ENCODE measurements at places on chromosomes 3 and 15. TPM values are rescaled to one million over a fixed set of nuclear protein-coding genes. Genes with fewer than 3 reads are reported as not detected.
A peak's percentile ranks its signal among the peaks of the same experiment; 100 is the strongest.

Gene CLDN18
- total RNA-seq, result not detected

GRCh38 chr15:85691350-85692240, 103.1 kb downstream of the KLHL25 start:
- H3K4me1 ChIP-seq, result peaks cover 30% of the 10 kb centered on the region
- no peak overlapping the region for H3K27ac ChIP-seq
- no peaks in the 10 kb centered on the region for H3K27me3 ChIP-seq
- H3K36me3 ChIP-seq, result peaks cover 18% of the 10 kb centered on the region
- DNase-seq, result no peak
- H3K4me3 ChIP-seq, result no peak overlapping the region

- peaks cover 7% of the 10 kb centered on the region for H3K36me3 ChIP-seq
- H3K27ac ChIP-seq, result no peak overlapping the region
- no peak overlapping the region for H3K4me3 ChIP-seq
- no peaks in the 10 kb centered on the region for H3K27me3 ChIP-seq
Measured at GRCh38 chr3:149545049-149545448, 70.6 kb downstream of the TM4SF4 start.

DNA sequence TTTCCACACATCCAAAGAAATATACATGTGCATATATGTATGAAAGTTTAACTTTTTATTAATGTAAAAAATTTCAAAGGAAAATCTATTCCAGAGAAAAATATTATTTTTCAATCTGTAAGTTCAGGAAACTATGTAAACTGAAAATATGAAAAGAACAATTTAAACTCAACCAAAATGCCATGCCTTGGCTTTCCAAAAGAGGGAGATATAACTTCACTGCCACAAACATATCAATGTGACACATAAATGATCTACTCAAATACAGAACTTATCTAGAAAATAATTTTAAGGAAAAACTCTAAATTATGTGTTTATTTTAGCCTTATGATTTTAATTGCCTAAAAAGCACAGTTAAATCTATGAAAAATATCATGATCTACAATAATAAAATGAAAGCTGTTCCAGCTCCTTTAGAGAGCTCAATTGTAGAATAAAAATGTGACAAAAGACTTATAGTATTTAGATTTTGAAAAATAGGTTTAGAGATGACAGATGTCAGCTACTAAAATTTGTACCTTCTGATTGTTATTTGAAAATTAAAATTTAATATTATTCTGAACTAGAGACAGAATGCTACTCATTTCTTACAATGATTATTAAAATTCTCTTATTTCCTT, 94.8 kb downstream of the GBE1 start:
- no peaks in the 10 kb centered on the region for H3K36me3 ChIP-seq
- no peaks in the 10 kb centered on the region for H3K4me1 ChIP-seq
- DNase-seq, result peak; percentile 15
- no peak overlapping the region for H3K27ac ChIP-seq
- H3K4me3 ChIP-seq, result no peak overlapping the region

GRCh38 chr3:172229462-172229861, 190.1 kb downstream of the FNDC3B start:
- no peaks in the 10 kb centered on the region for H3K27me3 ChIP-seq
- no peaks in the 10 kb centered on the region for H3K36me3 ChIP-seq
- H3K27ac ChIP-seq, result no peak overlapping the region
- no peaks in the 10 kb centered on the region for H3K4me1 ChIP-seq
- DNase-seq, result no peak

DNA sequence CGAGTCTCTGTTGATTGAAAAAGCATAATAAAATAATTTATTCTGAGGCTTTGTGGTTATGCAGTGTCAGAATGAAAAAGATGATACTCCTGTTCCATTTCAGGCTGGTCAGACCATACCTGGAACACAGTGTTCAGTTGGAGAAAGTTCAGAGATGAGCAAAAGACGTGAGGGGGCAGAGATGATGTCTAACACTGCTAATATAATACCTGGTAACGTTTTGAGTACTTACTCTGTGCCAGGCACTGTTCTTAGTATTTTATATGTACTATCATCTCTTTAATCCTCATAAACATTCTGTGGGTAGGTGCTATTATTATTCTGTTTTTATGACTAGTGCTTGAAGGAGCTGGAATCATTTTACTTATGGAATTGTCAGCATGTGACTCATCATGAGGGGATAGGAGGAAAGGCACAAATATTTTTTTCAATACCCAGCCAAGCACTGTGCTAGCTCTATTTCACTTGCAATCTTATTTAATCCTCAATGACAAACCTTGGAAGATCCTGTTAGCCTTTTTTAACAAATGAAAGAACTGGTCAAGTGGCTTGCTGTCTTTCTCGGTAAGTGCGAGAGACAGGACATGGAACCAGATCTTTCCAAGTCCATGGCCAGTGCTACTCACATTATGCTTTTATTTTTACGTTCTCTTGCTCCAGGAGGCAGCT, 31.8 kb downstream of the IQGAP1 start:
- H3K4me3 ChIP-seq, result peak overlapping the region; percentile 7
- peaks cover 39% of the 10 kb centered on the region for H3K4me1 ChIP-seq
- peak; percentile 72 for DNase-seq
- peak overlapping the region; percentile 54 for H3K27ac ChIP-seq
- H3K36me3 ChIP-seq, result no peaks in the 10 kb centered on the region

Data from A673 (cell line).